ENCODE measurements at places on chromosomes 4 and X.

GRCh38 chr4:99219479-99219878 lies 433 bp upstream of the ADH6 start:
- no peak for DNase-seq

- no peak for DNase-seq
Measured at GRCh38 chr4:130922955-130923354, 1827.0 kb downstream of the C4orf33 start.

GRCh38 chrX:65596270-65597034 lies 61.9 kb upstream of the LAS1L start:
- DNase-seq = peak; percentile 59

DNA sequence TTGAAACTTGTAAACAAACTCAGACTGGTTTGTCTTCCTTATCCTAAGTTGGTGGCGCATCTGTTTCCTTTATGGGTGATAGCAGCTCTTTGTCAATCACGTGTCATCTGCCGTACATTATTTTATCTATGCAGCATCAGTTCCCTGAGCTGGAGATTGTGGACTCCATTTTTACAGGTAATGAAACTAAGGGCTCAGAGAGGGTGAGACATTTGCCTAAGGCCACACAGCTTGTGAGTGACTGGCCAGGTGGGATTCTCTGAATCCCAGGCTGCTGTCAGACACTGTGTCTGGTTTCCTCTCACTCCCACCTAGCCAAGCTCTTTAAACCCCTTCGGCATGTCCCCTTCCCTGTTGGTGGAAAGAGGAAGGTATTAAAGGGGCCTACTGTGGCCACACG lies 41.7 kb upstream of the CLCN4 start:
- DNase-seq = no peak

GRCh38 chrX:110985470-110985869 lies 110.5 kb upstream of the PAK3 start:
- no peak for DNase-seq

DNA sequence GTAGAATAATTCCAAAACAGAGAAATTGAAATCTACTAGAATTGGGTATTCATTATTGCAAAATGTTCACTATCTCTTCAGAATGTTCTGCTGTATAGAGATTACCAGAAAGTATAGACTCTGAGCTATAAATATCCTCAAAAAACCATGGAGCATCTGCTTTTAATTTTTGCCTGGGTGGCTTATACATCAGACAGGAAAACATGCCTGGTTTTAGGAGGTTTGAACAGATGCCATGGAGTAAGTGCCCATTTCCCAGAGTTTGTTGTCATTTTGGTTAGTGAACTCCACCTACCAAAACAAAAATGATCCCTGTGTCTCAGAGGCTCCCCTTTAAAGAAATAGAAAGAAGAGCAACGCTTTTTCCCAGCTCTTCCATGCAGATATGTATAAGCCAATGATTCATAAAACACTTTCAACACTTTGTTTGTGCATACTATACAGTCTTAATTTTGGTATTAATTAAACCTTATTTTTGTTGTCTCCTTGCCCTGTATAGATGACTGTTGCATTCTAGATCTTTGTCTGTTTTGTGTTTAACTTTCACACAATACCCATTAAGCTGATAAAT lies 68.7 kb downstream of the MEPE start:
- DNase-seq = no peak

GRCh38 chr4:76620723-76621468 lies 185.9 kb downstream of the SHROOM3 start:
- DNase-seq = no peak

- no peak for DNase-seq
Measured at GRCh38 chr4:95524729-95525128, 24.0 kb downstream of the UNC5C start.

DNA sequence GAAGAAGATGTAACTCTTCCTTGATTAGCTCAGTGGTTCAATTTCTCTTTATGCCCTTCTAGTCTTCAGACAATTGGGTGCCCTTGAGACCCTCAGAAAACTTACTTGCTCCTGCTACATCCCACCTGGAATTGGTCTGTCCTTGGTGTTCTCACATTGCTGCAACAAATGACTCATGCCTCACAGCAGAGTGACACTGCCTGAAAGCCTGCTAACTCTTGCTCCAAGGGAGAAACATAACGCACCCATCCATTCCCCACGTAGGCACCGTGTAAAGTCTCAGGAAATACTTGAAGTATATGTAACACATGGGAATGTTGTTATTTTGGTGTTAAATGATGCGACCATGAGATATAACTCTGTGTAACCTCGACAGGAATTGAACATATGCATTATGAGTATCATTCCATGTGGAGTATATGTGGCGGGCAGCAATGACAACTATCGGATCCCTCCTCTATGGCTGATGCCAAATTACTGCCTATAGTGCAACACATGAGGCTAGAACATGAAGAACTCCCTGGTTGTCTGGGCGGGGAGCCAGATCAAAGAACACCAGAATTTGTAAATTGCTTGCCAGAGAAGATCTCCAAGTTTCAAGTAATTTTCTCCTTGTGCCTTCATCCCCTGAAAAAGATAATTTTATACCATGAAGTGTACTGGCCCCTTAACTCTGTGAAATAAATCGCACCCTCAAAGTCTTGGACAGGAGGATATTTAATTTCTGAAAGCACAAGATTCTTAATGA lies 231.3 kb upstream of the STK26 start:
- DNase-seq = no peak

DNA sequence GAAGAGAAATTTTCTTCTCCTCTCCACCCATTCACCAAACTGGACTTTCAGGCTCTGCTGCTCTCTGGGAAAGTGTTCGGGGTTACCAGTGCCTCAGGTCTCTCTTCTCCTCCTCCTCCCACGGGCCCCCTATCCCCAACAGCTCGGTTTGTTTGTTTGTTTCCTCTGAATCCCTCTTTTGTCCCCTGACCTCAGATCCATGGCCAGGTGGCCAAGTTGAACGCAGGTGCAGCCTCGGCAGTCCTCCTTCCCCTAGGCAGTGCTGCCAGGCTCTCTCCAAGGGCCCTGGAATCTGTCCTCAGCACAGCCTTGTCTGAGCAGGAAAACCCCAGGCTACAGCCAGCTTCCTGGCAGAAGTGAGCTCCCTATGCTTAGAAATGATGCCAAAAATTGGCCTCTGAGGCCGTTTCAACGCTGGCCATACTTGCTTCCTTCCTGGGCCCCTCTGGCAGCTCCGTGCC lies 60.0 kb downstream of the FHDC1 start:
- no peak for DNase-seq

DNA sequence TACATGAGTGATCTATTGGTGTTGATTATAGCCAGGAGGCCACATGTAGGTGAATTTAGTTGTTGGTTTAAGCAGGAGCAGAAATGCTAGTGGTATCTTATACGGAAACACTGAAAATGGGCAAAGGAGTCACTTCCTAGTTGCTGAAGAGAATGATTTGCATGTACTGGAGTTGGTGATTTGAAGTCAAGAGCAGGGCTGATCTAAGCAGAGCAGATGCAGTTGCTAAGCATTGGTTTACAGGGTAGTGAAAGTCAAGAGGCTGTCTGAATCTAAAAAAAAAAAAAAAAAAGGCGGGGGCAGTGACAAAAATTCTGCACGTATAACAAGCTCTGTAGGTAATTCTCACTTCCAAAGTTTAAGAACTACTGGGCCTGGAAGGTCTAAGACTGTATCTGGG lies 90.4 kb upstream of the HPRT1 start:
- DNase-seq = no peak

GRCh38 chr4:73816814-73817213 lies 19.7 kb upstream of the CXCL6 start:
- DNase-seq = no peak

GRCh38 chrX:274904-275475 lies 6.2 kb upstream of the PLCXD1 start:
- no peak for DNase-seq

DNA sequence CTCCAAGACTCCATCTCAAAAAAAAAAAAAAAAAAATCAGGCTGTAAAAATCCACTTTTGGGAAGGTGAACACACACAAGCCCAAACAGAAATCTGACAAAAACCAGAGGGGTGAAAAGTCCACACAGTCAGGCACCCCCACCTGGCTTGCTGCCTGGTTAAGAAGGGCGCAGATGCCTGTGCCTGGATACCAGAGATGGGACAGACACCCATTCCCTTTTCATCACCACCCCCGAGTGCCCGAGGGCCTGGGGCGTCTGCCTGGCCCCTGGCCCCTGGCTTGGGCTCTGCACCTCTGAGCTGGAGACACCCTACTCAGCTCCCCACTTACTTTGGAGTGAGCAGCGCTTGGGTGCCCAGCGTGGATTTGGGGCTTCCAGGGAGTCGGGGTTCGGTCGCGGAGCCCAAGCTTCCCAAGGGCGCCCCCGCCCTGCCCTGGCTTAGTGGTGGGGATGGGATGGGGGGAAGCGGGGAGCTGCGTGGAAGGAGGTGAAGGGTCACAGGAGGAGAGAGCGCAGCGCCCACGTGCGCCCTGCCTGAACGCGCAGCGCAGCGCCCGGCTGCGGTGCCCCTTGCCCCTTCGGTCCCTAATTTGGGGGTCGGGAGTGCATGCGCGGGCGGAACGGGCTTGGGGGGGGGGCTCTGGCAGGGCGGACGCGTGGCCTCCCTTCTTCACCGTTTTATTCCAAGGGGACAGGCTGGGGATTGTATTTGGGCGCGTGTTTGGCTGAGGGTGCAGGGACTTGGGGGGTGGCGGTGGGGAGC lies 11.3 kb downstream of the SHOX start:
- DNase-seq = no peak

GRCh38 chr4:160772668-160773067 lies 1391.1 kb downstream of the FSTL5 start:
- no peak for DNase-seq

GRCh38 chr4:145047151-145047550 lies 50.8 kb downstream of the ANAPC10 start:
- no peak for DNase-seq

- DNase-seq = no peak
Measured at GRCh38 chrX:153583433-153583832, 15.5 kb downstream of the CCNQ start.

DNA sequence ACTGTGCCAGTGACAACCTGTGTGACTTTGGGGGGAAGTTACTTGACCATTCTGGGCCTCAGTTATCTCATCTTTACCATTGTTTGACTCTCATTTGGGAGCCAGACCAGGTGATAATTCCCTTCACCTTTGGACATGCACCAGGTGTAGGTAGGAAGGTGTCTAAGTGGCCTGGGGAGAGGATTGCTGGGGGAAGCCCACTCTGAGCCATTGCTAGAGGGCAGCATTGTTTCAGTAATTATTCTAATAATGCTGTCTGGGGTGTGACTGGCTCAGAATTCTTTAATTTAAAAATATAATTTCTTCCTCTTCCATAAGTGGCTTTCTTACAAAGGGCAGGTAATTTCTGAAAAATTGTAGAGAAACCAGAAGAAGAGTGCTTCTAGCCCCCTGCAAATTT lies 104.3 kb downstream of the RTL9 start:
- no peak for DNase-seq

- DNase-seq = no peak
Measured at GRCh38 chrX:84737471-84737871, 235.2 kb upstream of the HDX start.

DNA sequence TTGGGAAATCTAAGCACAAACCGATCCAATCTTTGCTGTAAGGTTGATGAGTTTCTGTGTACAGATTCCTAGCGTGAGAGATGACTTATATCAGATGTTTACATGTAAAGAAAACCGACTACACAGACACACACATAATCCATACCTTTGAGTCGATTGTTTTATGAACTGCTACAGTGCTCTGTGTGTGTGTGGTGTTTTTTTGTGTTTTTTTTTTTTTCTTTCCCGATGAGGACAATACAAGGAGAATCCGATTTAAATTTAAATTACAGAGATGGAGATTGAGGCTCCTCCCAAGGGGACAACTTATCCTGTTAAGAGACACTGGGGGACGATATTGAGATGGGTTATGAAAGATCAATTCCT lies 461 bp upstream of the SLC9A6 start:
- DNase-seq = no peak

- DNase-seq = no peak
Measured at GRCh38 chr4:99437723-99438404, 2.7 kb upstream of the ADH7 start.

GRCh38 chrX:6120329-6120728 lies 108.3 kb downstream of the NLGN4X start:
- no peak for DNase-seq

GRCh38 chr4:184669251-184669650 lies 19.7 kb downstream of the PRIMPOL start:
- DNase-seq = no peak

GRCh38 chrX:125475482-125475881 lies 155.8 kb downstream of the TEX13C start:
- DNase-seq = no peak

DNA sequence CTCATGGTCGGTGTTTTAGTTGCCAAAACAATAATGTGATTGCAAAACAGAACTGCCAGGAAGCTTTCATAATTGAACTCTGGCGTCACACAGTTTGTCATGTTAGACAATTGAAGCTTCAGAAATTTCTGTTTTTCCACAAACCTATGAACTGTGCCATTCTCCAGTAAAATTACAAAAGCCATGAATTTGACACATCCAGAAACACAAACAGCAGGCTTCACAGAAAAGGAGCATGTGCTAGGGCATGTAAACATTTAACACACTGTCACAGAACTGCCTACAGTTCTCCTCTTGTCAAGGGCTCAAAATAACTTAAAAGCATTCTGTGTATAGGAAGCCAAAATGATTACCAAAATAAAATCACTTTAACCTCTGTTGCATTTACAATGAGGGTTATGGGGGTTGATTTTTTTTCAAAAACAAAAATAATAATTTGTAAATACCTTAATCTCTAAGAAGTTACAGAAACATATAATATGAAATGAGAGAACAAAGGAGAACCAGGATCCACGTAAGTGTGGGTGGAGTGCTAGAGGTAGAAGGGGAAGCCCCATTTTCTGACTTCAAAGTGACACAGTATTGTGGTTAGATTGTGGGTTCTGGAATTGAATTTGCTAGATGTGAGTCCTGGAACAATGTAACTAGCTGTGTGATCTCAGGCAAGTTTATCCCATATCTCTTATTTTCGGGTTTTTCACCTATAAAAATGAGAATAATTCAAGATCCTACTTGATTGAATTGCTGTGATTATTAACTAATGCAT lies 295.0 kb downstream of the CENPC start:
- no peak for DNase-seq

GRCh38 chr4:118396881-118397622 lies 44.2 kb upstream of the PRSS12 start:
- DNase-seq = no peak

- no peak for DNase-seq
Measured at GRCh38 chr4:6716958-6717655, 1.1 kb downstream of the BLOC1S4 start.

DNA sequence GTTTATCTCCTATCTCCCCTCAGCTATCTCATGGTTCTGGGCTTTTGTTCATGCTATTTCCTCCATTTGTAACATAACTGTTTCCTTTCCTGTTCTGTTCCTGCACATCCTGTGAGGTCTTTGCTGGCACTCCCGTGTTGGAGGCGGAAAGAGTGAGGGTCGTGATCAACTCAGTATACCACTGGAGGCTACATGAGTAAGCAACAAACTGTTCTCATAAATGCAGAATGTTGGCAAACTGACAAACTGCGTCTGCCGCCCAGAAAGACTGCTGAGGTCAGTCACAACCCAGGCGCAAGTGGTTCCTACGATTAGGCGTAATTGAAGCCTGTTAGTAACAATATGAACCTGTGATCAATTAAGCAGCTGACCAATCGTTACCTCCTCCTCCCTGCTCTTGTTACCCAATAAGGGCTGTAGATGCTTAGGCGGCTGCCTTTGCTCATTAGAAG lies 48.8 kb downstream of the C4orf33 start:
- no peak for DNase-seq

Data from CD4-positive, alpha-beta memory T cell (primary cell).